ENCODE measurements at places on chromosomes 3 and 15. TPM values are rescaled to one million over a fixed set of nuclear protein-coding genes. Genes with fewer than 3 reads are reported as not detected.

GRCh38 chr15:52556524-52557273, 12.1 kb downstream of the ARPP19 start:
- no peak for DNase-seq

DNA sequence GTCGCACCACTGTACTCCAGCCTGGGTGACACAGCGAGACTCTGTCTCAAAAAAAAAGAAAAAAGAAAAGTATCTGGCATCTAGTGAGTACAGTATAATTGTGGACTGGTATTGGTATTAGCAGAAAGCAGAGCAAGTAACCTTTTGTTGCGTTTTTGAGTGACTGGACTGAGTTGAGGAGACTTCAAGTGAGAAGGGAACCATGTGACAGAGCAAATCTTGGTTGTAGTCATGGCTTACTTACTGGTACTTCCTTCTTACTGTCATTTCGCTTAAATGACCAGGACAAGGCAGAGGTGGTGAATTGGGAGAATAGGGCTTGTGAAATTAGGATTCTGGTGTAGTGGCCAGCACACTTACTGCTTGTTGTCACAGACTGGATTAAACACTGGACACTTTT, 20.6 kb downstream of the RTF1 start:
- no peak for DNase-seq

Gene TNFAIP8L3
- 0.58 TPM for total RNA-seq

- DNase-seq = no peak
These were observed 141.4 kb downstream of the TP63 start for GRCh38 chr3:189772584-189772983.

Gene NRG4
- total RNA-seq = 30.4 TPM

Gene GNAT1
- total RNA-seq = not detected

DNA sequence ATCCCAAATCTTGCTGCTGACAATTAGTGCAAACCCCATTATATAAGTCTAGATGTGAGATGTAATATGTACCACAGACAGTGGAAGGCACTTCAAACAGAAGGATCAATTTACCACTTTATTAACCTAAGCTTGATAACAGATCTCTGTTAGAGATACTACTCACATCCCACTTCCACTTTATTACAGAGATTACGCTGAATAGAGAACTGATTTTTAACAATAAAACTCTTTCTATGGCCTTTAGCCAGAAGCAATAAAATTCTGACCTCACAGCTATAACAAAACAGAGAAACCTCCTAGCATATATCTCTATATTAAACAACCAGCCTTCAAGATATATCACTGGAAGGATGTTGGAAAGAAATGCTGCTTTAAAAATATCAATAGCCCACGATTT, 517.7 kb downstream of the MAGI1 start:
- no peak for DNase-seq

- DNase-seq = no peak
These were observed 1.9 kb downstream of the ALDH1A2 start for GRCh38 chr15:58063614-58064013.

GRCh38 chr3:141392897-141393734, 24.8 kb downstream of the ZBTB38 start:
- no peak for DNase-seq

- no peak for DNase-seq
These were observed 95.6 kb upstream of the LIPC start for GRCh38 chr15:58336161-58336560.

DNA sequence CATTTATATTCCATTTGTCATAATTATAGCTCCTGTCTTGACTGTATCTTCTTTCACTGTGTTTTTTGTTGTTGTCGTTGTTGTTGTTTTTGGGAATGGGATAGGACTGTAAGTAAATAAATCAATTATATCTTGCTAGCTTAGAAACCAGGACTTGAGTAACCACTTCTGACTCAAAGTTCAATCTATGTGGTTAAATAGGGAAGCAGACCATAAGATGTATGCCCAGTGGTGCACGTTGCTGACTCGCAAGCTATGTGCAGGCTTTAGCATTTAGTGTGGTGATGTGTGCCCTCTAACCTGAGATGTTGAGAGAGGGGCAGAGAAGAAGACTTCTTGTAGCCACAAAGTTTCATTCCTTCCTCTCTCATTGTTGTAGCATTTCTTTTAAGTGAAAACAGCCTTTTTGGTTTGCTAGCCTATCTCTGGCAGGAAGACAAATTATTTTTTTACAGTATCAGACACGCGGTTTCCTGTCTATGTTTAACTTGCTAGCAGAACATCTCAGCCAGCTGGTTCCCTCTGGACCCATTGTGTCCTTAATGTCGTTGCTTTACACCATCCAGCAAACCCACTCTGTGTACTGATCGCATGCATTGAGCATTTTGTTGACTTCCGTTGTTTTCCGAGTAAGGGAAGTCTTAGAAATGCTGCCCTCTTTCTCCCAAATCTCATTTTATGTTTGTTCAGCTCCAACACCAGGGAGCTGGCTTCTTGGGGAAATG, 52.1 kb downstream of the TGFBR2 start:
- DNase-seq = no peak

Gene SAMMSON
- 2.9 TPM for total RNA-seq

DNA sequence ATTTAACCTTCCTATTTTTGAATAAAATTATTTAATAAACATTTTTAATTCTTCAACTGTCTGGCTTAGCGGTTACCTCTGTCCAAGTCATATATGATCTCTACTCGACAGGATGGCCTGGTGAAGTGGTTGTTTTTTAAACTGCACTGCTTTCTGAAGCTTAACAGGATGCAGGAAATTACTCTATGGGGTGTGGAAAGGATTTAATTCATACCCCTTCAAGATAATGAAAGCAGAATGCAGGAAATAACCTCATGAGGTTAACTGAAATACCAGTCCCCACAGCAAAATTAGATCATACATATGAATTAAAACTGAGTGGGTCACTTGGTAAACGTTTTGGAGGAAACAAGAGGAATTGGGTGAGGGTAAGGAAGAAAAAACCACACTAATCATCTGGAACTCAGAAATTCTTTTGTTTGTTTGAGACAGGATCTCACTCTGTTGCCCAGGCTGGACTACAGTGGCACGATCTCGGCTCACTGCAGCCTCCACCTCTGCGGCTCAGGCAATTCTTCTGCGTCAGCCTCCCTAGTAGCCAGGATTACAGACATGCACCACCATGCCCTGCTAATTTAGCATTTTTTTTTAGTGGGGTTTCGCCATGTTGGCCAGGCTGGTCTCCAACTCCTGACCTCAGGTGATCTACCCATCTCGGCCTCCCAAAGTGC, 50.1 kb downstream of the LYSMD4 start:
- no peak for DNase-seq

GRCh38 chr15:87500240-87500639, 756.3 kb downstream of the NTRK3 start:
- DNase-seq = no peak

- DNase-seq = no peak
These were observed 14.7 kb downstream of the RARRES1 start for GRCh38 chr3:158717576-158717975.

Gene TERC
- total RNA-seq = 206 TPM

Gene GABRR3
- total RNA-seq = not detected

- no peak for DNase-seq
These were observed 7.3 kb upstream of the SPATA12 start for GRCh38 chr3:57053122-57053521.

Gene CFAP91
- total RNA-seq = 3.6 TPM

Gene SCAANT1
- total RNA-seq = not detected

- no peak for DNase-seq
These were observed 8.6 kb upstream of the TRIM59 start for GRCh38 chr3:160458151-160458550.

Gene ANKRD34C
- not detected for total RNA-seq

Gene PPP1R14D
- total RNA-seq = 20.0 TPM

- peak; percentile 33 for DNase-seq
These were observed 14.3 kb downstream of the ARL8B start for GRCh38 chr3:5136211-5136918.

Gene SEMA3G
- under 0.01 TPM for total RNA-seq

Gene PARP15
- not detected for total RNA-seq

Gene WDR93
- total RNA-seq = not detected

- peak; percentile 77 for DNase-seq
These were observed 28.3 kb downstream of the CCDC32 start for GRCh38 chr15:40536501-40536900.

GRCh38 chr3:126446301-126446700, 29.4 kb downstream of the ZXDC start:
- no peak for DNase-seq

DNA sequence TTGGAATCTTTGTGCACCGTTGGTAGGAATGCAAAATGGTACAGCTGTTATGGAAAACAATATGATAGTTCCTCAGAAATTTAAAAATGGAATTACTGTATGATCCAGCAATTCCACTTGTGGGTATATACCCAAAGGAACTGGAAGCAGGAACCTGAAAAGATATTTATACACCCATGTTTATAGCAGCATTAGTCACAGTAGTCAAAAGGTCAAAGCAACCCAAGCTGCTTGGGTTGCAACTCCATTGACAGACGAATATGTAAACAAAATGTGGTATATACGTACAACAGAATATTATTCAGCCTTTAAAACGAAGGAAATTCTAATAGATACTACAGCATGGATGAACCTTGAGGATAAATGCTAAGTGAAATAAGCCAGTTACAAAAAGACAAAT, 35.0 kb upstream of the CAPN3 start:
- DNase-seq = no peak

DNA sequence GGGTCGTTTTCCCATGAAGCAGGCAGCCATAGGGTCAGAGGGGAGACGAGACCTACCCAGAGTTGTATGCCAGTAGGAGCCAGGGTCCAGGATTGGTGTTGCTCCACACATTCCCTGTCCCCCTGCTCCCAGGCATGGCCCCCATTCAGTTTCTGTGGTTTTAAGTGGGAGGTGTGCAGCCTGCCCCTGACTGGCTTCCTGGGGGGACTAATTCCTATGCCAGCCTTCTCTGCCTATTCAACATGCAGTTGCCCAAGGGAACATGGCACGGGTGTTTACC, 126.3 kb downstream of the EEFSEC start:
- no peak for DNase-seq

Gene CPNE9
- not detected for total RNA-seq

GRCh38 chr3:172321035-172321434, 127.2 kb downstream of the GHSR start:
- DNase-seq = no peak

GRCh38 chr15:90774731-90775514, 57.8 kb downstream of the BLM start:
- DNase-seq = no peak

DNA sequence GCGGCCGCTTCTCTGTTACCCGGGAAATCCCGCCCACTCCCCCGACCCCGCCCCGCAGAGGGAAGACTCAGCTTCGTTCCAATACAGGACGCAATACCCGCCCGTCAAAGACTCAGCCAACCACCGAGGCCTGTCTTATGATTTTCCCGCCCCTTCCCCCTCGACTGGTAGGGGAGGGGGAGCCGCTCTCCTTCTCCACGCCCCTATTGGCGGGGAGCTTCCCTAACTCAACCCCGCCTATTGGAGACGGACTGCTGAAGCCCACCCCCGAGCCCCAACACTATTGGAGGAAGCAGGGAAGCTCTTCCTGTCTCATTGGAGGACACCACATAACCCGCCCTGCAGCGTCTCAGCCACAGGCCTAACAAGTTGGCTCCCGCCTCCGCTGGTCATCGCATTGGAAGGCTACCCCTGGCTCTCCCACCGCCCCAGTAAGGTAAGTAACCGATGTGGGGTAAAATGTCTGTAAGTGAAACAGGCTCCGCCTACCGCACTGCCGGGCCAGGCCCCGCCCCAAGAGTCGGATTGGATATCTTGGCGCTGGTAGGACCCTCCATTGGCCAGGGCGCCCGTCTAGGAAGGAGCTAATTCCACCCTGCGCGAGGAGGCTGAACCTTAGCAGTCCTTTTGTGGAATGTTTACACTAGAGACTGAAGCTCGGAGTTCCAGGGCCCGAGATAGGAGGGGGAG, at the start of gene SIN3A:
Gene SIN3A, minus strand, starts transcription at position 17 of the 690 bp plus-strand sequence. CDS start 21,315 bp downstream, outside the sequence.
- DNase-seq = peak; percentile 100

DNA sequence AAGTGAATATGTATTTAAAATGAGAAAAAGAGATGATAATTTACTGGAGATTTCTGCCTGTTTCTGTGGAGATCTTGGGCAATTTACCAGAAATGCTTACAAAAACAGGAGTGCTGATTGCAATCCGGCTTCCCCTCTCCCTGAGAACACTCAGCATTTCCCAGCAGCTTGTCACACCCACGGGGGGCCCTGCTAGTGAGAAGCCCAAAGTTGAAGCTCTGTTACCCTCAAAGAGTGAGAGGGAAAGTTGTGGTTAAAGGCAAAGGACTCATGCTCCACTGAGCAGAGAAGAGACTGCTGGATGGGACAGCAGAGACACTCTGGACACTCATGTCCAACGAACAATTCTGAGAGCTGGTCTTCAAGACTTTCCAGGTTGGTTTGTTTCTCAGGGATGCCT, 2.9 kb downstream of the MCTP2 start:
- no peak for DNase-seq

DNA sequence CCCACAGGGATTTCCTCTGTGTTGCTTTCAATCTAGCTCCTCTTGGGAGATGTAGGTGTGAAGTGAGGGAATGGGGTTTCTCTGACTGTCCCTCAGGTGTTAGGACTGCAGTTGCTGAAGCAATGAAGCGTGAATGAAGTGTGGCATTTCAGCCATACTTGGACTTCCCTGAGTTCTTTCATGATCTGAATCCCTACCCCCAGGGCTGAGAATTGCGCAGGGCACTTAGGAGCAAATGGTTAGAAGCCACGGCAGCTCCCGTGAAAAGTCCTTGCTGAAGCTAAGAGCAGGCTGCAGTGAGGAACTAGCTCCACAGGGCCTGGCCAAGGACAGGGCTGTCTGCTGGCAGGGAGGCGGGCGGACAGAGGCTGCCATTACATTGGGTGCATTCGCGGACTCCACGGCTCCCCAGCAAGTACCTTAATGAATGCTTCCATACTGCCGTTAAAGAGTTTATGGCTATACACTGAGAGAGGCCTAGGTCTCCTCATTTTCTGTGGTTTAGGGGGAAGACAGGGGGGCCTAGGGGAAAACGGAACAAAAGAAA, 69.0 kb upstream of the RAD18 start:
- DNase-seq = no peak

Measured in stomach (tissue), 19 donors.